ENCODE measurements at places on chromosomes 7 and 10. TPM values are rescaled to one million over a fixed set of nuclear protein-coding genes. Genes with fewer than 3 reads are reported as not detected.

DNA sequence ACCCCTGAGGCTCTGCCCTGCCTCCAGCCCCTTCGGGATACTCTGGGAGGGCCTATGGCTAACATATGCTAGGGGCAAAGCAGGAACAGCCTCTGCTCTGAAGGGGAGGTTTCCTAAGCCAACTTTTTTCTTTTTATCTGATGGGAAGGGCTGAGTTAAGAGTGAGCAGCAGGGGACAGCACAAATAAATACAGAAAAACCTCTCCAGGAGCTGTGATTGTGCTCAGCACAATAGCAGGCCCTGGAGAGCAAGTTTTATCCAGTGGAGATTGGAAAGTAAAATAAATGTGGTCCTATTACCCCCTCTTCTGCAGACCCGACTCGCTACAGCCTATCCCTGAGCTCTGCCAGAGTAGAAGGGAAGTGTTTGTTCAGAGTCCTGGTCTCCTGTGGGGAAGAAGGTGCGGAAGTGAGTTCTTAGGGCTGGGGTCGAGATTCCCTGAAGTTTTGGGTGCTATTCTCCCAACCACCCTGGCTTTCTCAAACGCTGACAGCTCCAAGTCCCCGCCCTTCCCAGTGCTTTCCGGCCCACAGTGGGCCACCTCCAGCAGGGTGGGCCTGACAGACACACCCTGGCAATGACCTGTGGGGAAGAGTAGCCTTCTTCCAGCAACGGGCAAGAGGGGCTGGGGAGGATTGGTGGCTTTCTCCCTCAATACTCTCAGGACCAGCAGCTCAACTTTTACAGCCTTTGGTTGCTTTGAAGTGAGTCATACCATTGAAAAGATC is 23.0 kb upstream of the AFAP1L2 start:
- no peak for DNase-seq

DNA sequence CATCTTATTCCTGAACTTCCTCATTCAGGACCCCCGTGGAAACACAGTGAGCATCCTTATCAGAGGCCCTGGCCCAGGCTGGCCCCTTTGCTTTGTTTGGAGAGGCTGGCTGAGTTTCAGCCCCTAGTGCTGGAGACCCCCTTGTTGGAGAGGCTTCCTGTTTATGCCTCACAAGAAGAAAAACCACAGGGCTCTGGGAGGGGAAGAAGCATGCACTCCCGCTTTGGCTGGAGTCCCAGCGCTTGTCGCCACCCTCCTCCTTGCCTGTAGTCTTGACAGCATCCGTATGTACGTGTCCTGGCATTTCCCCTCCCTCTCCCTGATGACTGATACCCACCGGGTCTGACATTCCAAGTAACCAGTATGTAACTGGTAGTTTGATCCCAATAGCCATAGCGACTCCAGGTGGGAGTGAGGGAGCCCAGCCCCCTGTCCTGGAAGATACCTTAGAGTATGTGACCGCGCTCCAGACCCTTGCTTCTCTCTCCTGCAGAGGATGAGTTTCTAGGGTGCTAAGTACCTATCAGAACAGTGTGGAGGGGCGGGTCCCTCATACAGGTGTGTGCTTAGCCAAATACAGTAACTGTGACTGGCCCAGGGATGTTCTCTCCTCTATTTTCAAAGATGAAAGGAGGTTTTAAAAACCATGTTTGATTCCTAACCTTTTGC is 6.9 kb upstream of the ATP6V0E2 start:
- DNase-seq, result no peak

- no peak for DNase-seq
Observed at GRCh38 chr7:155701972-155702544, 57.6 kb downstream of the RBM33 start.

DNA sequence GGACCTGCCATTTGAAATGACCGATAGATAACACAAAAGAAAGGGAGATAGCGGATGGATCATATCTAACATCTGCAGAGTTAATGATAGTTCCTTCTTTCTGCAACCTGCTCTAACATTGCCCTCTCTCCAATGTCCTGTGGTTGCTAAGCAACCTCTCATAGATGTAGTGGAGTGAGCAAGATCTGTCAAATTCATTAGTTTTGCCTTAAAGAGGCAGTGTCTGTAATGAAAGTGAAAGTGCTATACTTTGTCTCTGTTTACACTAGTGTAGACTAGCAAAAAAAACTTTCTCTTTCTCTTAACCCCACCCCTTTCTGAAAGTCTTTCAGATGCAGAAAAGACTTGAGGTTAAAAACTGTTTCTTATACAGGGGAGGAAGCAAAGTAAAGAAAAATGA is 1196.9 kb downstream of the SORCS3 start:
- DNase-seq, result peak; percentile 13

- no peak for DNase-seq
Observed at GRCh38 chr10:86658751-86659150, 4.4 kb downstream of the OPN4 start.

- peak; percentile 60 for DNase-seq
Observed at GRCh38 chr10:5692461-5693358, 8.1 kb downstream of the TASOR2 start.

- no peak for DNase-seq
Observed at GRCh38 chr10:58967551-58968388, 208.7 kb upstream of the PHYHIPL start.

DNA sequence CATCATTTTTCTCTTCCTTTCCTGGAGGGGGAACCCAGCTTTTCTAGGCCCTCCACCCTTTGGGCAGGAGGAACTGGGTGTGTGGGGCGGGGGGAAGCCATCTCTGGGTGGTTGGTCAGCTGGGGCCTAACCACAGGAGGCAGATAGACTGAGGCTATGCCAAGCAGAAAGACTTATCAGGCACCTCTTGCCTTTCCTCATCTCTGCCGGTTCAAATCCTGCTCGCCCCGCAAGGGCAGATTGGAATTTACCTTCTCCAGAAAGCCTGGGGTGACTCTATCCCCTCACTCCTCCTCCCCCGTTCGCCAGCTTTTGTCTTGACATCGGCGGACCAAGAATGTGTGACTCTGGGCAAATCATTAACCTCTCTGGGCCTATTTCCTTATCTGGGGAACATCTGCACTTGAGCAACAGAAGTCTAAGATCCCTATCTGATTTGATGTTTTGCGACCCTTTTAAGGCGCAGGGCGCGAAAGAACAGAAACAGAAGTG is 584 bp upstream of the GARS1 start:
- DNase-seq, result peak; percentile 35

DNA sequence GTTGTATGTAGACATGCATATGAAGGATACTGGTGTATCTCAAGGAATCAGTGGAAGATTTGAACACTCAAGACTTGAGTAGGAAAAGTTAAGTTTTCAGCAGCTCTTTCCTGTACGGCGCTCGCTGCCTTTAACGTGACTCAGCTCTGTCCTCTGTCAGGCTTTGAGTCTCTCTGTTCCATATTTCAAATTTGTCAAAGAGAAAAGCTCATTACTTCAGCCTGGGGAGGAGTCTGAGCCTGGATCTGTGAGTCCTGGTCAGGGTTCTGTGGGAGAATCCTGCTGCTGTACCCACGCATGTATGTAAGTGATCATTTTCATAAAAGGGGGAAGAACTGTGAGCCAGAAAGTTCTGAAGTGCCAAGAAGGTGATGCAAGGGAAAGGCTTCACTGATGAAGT is 13.8 kb upstream of the MPP7 start:
- no peak for DNase-seq

DNA sequence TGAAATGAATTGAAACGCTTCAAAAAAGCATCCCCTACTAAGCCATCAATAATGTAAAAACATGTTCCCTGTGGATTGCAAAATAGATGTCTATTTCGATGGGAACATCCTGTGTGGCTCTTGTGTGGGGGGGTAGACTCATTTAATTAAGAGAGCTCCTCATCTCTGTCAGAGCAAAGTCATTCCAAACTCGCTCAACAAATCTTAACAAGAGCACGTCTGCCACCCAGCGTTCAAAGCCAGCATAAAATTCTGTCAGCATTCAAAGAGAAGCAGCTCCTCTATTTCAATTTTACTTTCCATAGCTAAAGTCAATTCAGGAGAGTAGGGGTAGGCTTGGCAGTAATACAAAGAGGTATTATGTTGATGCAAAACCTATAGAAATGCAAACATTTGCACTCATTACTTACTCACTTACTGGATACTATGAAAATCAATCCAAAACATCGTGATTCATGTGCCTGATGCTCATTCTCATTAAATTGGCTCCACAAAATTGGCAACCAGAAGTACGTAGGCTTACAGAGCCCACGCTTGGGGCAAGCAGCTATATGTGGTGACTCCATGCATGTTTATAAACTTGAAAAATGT is 114.9 kb downstream of the IPMK start:
- peak; percentile 49 for DNase-seq

GRCh38 chr10:6068422-6068821 is 6.3 kb upstream of the IL2RA start:
- peak; percentile 79 for DNase-seq

DNA sequence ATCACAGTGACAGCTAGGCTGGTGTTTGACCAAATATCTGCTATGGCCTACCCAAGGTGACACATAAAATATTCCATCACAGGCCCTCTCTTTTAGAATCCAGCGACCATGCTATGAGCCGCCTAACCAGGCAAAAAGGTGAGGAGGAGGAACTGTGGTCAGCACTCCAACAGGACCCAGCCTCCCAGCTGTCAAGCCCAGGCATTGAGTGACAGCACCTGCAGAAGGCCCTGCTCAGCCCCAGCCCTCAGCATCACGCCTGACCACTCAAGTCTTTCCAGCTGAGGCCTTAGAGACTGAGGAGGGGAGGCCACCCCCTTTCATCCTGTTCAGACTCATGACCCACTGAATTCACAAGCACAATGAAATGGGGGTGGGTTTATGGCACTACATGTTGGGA is 43.0 kb downstream of the CXCL12 start:
- DNase-seq, result no peak

GRCh38 chr7:46220066-46220630 is 299.1 kb upstream of the IGFBP3 start:
- DNase-seq, result no peak

- peak; percentile 42 for DNase-seq
Observed at GRCh38 chr7:42945821-42946626, 13.8 kb downstream of the MRPL32 start.

GRCh38 chr7:16171928-16172327 is 249.4 kb downstream of the CRPPA start:
- no peak for DNase-seq

- DNase-seq, result no peak
Observed at GRCh38 chr7:158569858-158570323, 17.7 kb downstream of the PTPRN2 start.

DNA sequence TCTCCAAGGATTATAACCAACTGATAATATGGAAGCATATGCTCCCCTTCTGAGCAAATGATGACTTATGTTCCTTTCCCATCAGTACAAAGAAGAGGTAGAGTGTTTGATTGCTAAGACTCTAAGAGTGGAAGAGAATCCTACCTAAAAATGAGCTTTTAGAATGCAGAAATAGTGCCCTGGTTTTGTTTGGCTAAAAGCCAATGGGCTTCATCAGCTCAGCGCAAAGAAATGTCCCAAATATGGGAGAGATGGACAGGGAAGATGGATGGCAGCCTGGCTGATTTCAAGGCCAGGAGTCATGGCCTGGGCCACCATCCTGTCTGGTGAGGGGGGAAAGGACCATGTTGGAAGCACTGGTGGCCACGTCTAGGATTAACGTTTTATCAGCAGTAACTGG is 60.2 kb downstream of the GPR26 start:
- no peak for DNase-seq

DNA sequence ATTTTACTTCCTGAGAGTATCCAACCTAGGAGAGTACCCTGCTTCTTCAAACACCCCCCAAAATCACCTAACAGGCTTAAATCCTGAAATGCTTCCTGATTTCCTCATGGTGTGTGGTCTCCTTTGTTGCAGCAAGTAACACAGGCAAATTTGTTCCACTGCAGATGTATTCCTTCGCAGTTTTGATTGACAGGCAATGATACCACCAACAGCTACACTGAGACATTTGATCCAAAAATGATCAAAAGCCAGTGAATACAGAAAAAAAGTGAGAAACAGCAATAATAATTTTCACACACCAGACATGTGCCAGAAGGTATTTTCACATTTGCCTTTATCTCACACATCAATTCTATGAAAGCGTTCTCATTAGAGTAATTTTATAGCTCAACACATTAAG is 95.9 kb downstream of the HERPUD2 start:
- no peak for DNase-seq

GRCh38 chr10:34124522-34125035 is 690.5 kb downstream of the PARD3 start:
- no peak for DNase-seq

- no peak for DNase-seq
Observed at GRCh38 chr7:3078514-3078913, 34.8 kb upstream of the CARD11 start.

DNA sequence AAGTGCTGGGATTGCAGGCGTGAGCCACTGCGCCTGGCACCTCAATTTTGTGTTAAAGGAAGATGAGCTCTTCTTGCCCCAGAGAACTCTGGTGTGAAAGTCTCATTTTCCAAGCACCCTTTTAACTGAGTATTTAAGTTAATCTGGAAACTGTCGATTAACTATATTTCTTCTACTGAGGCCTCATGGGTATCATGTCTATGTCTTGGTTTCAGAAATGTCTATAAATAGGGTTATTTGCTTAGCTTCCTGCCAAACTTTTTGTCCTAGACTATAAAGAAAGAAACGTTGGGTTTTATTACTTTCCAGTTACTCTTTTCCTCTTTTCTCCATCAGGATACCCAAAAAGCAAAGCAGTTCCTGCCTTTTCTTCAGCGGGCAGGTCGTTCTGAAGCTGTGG is 102.4 kb downstream of the LRRC4 start:
- DNase-seq, result no peak

GRCh38 chr7:38398725-38399321 is 125.4 kb upstream of the TARP start:
- DNase-seq, result peak; percentile 52

DNA sequence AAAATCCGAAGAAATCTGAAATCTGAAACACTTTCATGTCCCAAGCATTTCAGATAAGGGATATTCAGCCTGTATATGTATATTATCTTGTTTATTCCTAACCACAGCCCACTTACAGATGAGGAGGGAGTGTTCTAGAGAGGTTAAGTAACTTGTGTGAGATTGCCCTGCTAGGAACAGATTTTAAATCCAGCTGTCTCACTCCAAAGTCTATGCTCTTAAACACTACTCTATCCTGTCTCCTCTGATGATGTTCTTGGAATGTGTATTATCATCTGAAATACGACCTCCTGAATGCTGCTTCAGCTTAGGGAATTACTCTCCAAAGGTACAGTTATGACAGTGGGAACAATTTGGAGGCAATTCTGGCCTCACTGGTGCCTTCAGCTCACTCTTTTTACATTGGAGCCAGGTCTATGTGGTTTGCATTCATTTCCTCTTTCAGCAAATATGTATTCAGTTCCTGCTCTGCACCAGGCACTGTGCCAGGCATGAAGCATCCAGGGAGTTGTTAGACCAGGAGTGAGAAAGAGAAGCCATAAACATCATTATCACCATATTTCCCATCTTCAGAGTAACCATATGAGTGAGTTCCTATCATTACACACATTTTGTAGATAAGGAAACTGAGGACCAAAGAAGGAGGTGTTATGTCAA is 70.2 kb downstream of the NOC3L start:
- DNase-seq, result no peak

GRCh38 chr7:84612981-84613681 is 418.5 kb upstream of the SEMA3A start:
- no peak for DNase-seq

- no peak for DNase-seq
Observed at GRCh38 chr10:115844591-115844990, 428.4 kb downstream of the GFRA1 start.

Gene TACR2
- total RNA-seq, result not detected

Gene SLC26A5
- total RNA-seq, result not detected

Gene HOXA10
- total RNA-seq, result not detected

Gene LIPM
- total RNA-seq, result not detected

Gene ARHGEF5
- total RNA-seq, result 13.1 TPM

Gene TMEM236
- total RNA-seq, result not detected

Gene CHST3
- 0.02 TPM for total RNA-seq
